Endodermal cell (in vitro differentiated cells): ENCODE measurements at places on chromosomes 5 and 9.
A peak's percentile ranks its signal among the peaks of the same experiment; 100 is the strongest.

DNA sequence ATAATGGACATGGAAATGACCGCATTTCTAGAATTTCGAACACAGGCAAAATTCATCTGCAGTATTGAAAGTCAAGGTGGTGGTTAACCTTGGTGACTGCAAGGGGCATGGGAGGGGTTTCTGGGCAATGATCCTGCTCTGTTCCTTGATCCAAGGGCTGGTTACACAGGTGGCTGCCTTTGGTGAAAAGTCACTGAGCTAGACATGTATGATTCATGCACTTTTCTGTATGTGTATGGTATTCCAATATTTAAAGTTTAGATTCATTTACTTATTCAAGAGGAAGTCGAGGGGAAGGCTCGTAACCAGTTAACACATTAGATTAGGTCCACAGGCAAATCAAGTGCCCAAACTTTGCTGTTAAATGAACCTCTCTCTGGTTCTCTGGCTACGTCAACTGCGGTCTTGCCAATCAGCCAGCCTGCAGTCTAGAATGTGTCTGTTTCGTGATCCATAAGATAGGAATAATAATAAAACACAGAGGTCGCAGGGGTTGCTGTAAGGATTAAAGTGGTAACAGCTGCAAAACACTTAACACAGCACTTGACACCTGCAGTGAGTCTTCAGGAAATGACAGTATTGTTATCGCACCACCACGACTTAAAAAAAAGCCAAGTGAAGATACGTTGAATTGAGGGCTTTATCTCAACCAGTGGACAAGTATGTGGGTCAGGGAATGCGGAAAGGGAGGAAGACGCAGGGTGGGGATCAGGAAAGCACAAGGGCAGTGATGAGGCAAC lies 92.5 kb downstream of the TLE1 start:
- H3K4me3 ChIP-seq, result peak overlapping the region; percentile 42
- H3K27me3 ChIP-seq, result no peaks in the 10 kb centered on the region
- peak; percentile 79 for DNase-seq
- peaks cover 80% of the 10 kb centered on the region for H3K36me3 ChIP-seq

- no peak overlapping the region for H3K4me3 ChIP-seq
- H3K27ac ChIP-seq, result no peak overlapping the region
- H3K27me3 ChIP-seq, result no peaks in the 10 kb centered on the region
- peaks cover 2% of the 10 kb centered on the region for H3K4me1 ChIP-seq
- H3K36me3 ChIP-seq, result peaks cover 52% of the 10 kb centered on the region
These were observed 167.8 kb downstream of the MAN2A1 start for GRCh38 chr5:109857405-109858031.

- H3K27me3 ChIP-seq, result no peaks in the 10 kb centered on the region
- H3K36me3 ChIP-seq, result no peaks in the 10 kb centered on the region
- no peaks in the 10 kb centered on the region for H3K4me1 ChIP-seq
- H3K27ac ChIP-seq, result no peak overlapping the region
- no peak overlapping the region for H3K4me3 ChIP-seq
- peak; percentile 73 for DNase-seq
These were observed 163.2 kb downstream of the ARRDC3 start for GRCh38 chr5:91219803-91220371.

GRCh38 chr5:158843305-158843704 lies 256.4 kb downstream of the EBF1 start:
- H3K27me3 ChIP-seq, result no peaks in the 10 kb centered on the region
- no peaks in the 10 kb centered on the region for H3K36me3 ChIP-seq
- H3K4me3 ChIP-seq, result no peak overlapping the region
- peak overlapping the region; percentile 85 for H3K27ac ChIP-seq
- no peak for DNase-seq
- H3K4me1 ChIP-seq, result no peaks in the 10 kb centered on the region

GRCh38 chr5:122500245-122501088 lies 188.4 kb downstream of the SNCAIP start:
- H3K36me3 ChIP-seq, result no peaks in the 10 kb centered on the region
- peaks cover 8% of the 10 kb centered on the region for H3K4me1 ChIP-seq
- peak; percentile 85 for DNase-seq
- H3K27ac ChIP-seq, result no peak overlapping the region
- no peak overlapping the region for H3K4me3 ChIP-seq

GRCh38 chr9:37293664-37294524 lies 128.6 kb upstream of the GRHPR start:
- H3K4me3 ChIP-seq, result no peak overlapping the region
- no peaks in the 10 kb centered on the region for H3K36me3 ChIP-seq
- DNase-seq, result no peak
- no peaks in the 10 kb centered on the region for H3K27me3 ChIP-seq
- no peaks in the 10 kb centered on the region for H3K4me1 ChIP-seq
- H3K27ac ChIP-seq, result no peak overlapping the region
